ENCODE measurements at places on chromosomes 7 and 10.

DNA sequence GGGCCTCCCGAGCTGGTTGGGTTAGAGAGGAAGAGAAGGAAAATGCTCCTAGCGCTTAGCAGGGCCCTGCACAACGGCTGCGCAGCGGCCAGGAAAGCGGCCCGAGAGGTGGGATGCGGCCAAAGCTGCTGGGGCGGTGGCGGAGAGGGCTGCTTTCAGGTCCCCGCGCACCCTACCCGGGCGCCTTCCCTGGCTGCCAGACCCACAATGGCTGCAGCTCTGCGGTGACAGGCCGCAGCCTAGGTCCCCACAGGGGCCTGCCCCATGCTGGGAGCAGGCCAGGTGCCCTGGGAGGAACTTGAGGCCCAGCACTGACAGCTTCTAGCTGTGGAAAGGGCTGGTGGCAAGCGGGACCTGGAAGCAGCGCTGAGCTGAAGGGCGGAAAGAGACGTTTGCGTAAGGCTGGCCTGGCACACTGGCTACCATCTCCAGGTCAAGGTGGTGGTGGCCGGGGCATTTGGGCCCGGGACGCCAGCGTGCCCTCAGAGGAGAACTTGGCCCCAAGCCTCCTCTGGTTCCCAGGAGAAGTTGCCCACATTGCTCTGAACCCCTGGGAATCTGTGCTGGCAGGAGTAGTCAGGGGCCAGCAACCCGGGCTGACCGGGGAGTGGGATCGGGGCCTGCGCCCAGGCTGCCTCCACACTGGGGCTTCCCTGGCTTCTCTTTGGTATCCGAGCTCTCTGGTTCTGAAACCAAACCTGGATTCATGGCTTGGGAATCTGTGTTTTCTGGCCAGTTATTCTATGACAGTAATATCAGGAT is 72.9 kb upstream of the ZNF804B start:
- no peak for DNase-seq

DNA sequence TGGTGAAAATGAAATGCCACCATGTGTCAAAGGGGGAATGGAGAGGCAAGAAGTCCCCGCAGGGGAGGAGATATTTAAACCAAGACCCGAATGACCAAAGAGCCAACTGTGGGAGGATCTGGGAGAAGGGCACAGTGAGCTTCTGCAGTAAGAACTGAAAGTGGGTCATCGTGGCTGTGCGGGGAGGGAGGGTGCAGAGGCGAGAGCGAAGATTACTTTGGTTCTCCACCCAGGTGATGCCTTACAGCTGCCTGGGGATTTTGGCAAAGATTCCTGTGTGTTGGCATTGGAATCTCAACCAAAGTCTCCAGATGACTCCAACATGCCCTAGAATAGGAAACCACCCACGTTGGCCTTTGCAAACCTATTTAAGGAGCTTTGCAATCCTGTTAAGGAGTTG is 44.2 kb upstream of the ADAM12 start:
- DNase-seq = no peak

DNA sequence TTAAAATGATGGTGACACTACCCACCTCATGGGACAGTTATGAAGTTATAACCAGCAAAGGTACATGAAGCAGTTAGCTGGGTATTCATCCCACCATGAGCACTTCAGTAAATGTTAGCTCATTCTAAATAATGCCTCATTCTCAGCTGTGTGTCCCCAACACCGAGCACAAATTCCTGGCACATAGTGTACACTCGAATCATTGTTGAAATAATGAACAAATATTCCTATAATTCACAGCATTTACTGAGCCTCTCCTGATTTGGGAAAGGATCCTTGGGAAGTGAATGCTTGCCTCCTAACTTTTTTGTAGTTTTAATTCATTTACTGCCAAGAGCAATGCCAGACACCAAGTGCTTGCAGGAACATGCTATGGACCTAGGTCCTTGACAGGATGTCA is 235.2 kb downstream of the DGKI start:
- DNase-seq = no peak

GRCh38 chr7:12258074-12258473 is 47.0 kb downstream of the TMEM106B start:
- no peak for DNase-seq

GRCh38 chr7:148289630-148290029 is 300.9 kb upstream of the C7orf33 start:
- no peak for DNase-seq
